ENCODE measurements at places on chromosomes 2 and 18. TPM values are rescaled to one million over a fixed set of nuclear protein-coding genes. Genes with fewer than 3 reads are reported as not detected.
A peak's percentile ranks its signal among the peaks of the same experiment; 100 is the strongest.

- DNase-seq, result no peak
These were observed 58.5 kb upstream of the CTLA4 start for GRCh38 chr2:203809084-203809521.

- DNase-seq, result peak; percentile 53
These were observed 3.6 kb downstream of the LDLRAD4 start for GRCh38 chr18:13221869-13222855.

GRCh38 chr2:84495539-84496146, 20.7 kb upstream of the DNAH6 start:
- DNase-seq, result peak; percentile 76

GRCh38 chr2:74511104-74511989, 2.9 kb upstream of the TLX2 start:
- DNase-seq, result no peak

- DNase-seq, result no peak
These were observed 48.0 kb downstream of the TRABD2A start for GRCh38 chr2:84832772-84833461.

GRCh38 chr2:168773719-168774521, 28.5 kb upstream of the NOSTRIN start:
- DNase-seq, result peak; percentile 74

DNA sequence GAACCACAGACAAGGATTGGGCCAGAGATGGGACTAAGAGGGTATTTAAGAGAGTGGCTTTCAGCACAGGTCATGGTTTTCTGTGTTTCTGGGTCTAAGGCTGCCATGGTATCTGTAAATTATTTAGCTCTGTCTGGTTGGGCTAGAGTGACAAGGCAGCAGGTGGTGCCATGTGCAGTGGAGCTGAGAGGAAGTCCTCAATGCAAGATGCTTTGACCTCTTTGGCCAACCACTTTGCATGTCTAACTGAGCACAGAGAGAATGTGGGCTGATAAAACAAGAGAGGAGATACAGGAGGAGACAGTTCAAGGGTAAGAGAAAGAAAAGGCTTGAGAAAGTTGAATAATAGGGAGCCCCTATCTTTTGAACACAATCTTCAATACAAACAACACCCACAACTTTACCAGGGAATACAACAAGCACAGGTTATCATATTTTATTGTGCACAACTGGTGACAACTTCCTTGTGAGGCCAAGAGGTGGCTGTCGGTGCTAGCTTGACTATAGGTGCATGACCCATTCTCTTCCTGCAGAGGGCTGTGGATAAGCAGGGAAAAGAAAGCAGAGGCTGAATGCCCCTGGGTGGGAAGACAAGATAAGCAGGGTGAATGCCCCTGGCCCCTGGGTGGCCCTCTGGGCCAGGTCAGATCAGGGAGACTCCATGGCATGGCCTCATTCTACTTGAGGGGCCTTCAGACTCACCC, 12.3 kb downstream of the FLACC1 start:
- no peak for DNase-seq

GRCh38 chr18:12934454-12935071, 13.2 kb upstream of the SEH1L start:
- DNase-seq, result peak; percentile 86

Gene POTEE
- total RNA-seq, result not detected

Gene NPHP1
- 4.8 TPM for total RNA-seq

Gene TXNL1
- 15.8 TPM for total RNA-seq

Gene IL36A
- total RNA-seq, result not detected

Gene STK39
- 15.5 TPM for total RNA-seq

Gene LYPD1
- total RNA-seq, result 34.5 TPM

Gene FAM237A
- total RNA-seq, result not detected

Gene DSG1
- total RNA-seq, result not detected

Gene PKDCC
- 8.2 TPM for total RNA-seq

Gene EVX2
- not detected for total RNA-seq

Gene RPS27A
- total RNA-seq, result 694 TPM
